ENCODE measurements at places on chromosomes 3 and 15. TPM values are rescaled to one million over a fixed set of nuclear protein-coding genes. Genes with fewer than 3 reads are reported as not detected.

Gene EPB42
- not detected for total RNA-seq

Gene GOLGA8T
- total RNA-seq, result 0.82 TPM

Gene TM4SF4
- total RNA-seq, result 0.85 TPM

Gene MYZAP
- total RNA-seq, result 1.9 TPM

Gene BCL2A1
- total RNA-seq, result 10.9 TPM

Data from T-cell (primary cell).